ENCODE measurements at places on chromosomes 3 and 15. TPM values are rescaled to one million over a fixed set of nuclear protein-coding genes. Genes with fewer than 3 reads are reported as not detected.

Gene SAMD7
- not detected for total RNA-seq

Gene CTXN2
- not detected for total RNA-seq

Gene GOLGA6L10
- 0.49 TPM for total RNA-seq

Gene PARP9
- total RNA-seq: 32.6 TPM

Gene ZNF660
- 2.0 TPM for total RNA-seq

Gene PTH1R
- total RNA-seq: not detected

Gene CLDN18
- total RNA-seq: not detected

Gene SEC61A1
- 406 TPM for total RNA-seq

Gene EXD1
- total RNA-seq: not detected

Gene SLC28A2
- total RNA-seq: not detected

Gene DUOX1
- not detected for total RNA-seq

Gene FGF7
- total RNA-seq: 97.7 TPM

Gene PCSK6
- 0.81 TPM for total RNA-seq

Gene CFAP92
- total RNA-seq: 0.49 TPM

Gene SPATA12
- not detected for total RNA-seq

Gene TAGLN3
- not detected for total RNA-seq

Gene DPPA4
- total RNA-seq: not detected
